LNCaP clone FGC (cell line): ENCODE measurements at places on chromosomes 12 and 14.

- DNase-seq: no peak
These were observed 249.0 kb downstream of the AACS start for GRCh38 chr12:125314051-125314755.

- DNase-seq: no peak
These were observed 134.2 kb downstream of the ESRRB start for GRCh38 chr14:76510181-76510580.

GRCh38 chr14:88323523-88324199 lies 592 bp upstream of the KCNK10 start:
- DNase-seq: no peak

- DNase-seq: no peak
These were observed 211.4 kb upstream of the TMEM132C start for GRCh38 chr12:128055567-128055966.

GRCh38 chr14:58744801-58745394 lies 107.1 kb downstream of the DACT1 start:
- DNase-seq: no peak

GRCh38 chr14:70724110-70724509 lies 82.4 kb downstream of the TTC9 start:
- DNase-seq: no peak

DNA sequence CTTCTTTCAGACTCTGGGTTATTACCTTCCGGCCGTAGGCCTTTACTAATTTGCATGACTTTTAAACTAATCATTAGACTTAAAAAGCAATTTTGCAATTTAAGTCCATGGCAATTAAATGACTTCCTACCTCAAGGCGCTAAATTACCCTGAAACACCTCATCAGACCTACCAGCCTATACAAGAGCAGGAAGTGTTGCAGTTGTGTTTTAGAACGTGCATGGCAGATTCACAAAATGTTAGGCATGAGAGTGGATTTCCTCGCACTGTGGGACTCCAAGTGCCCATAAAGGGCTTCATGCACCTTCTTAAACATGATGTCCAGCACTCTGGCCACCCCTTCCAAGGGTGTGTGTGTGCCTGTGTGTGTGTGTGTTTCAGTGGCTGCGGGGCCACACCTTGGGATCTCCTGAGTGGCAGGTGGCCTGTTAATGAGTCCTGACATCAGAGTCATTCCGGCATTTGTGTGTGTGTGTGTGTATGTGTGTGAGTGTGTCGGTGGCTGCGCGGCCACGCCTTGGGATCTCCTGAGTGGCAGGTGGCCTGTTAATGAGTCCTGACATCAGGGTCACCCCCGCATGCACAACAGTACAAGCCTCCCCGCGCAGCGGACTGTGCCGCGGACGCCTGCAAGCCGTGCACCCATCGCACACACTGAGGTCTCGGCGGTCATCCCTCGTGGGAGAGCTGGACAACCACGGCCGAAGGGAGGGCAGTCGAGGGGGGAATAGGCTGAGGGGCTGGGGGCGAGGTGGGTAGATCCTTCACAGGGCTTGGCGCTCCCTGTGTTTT lies 900 bp downstream of the C2CD5 start:
- no peak for DNase-seq

DNA sequence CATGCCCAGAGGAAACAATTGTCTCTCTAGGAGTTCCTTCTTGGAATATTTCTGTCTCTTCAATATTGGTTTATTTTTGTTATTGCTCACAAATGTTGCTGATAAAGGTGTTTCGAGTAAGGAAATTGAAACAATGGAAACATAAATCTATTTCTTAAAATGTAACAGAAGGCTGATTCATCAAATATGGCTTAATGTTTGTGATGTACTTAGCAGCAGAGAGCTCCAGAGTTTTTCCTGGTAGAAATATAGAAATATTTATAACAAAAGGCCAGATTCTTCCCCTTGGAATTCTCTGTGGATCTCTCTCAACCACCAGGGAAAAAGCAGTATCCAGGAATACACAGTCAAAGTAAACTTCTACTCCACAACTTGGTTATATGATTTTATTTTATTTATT lies 149.2 kb upstream of the LRIG3 start:
- no peak for DNase-seq

- no peak for DNase-seq
These were observed 22.2 kb downstream of the DUSP16 start for GRCh38 chr12:12540261-12541013.

DNA sequence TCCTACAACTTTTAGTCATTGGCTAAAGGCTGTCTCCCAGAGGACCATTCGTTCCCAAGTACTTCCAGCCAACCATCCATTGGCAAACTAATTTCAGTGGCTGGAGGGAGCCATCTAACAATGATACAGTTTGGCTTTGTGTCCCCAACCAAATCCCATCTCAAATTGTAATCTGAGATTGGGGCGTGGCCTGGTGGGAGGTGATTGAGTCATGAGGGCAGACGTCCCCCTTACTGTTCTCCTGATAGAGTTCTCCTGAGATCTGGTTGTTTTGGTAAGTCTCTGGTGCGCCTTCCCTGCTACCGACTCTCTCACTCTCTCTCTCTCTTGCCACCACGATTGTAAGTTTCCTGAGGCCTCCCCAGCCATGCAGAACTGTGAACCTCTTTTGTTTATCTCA lies 99.7 kb upstream of the FUT8 start:
- DNase-seq: no peak

- DNase-seq: no peak
These were observed 55.1 kb downstream of the TRAFD1 start for GRCh38 chr12:112180422-112180821.

GRCh38 chr12:127650626-127651025 lies 616.3 kb upstream of the TMEM132C start:
- DNase-seq: no peak

GRCh38 chr12:129670256-129670920 lies 233.4 kb downstream of the TMEM132D start:
- DNase-seq: no peak
